Iris pigment epithelial cell (primary cell): ENCODE measurements at places on chromosomes 1 and 21.
A peak's percentile ranks its signal among the peaks of the same experiment; 100 is the strongest.

- no peak for DNase-seq
These were observed 43.5 kb upstream of the ADARB1 start for GRCh38 chr21:45030682-45031570.

DNA sequence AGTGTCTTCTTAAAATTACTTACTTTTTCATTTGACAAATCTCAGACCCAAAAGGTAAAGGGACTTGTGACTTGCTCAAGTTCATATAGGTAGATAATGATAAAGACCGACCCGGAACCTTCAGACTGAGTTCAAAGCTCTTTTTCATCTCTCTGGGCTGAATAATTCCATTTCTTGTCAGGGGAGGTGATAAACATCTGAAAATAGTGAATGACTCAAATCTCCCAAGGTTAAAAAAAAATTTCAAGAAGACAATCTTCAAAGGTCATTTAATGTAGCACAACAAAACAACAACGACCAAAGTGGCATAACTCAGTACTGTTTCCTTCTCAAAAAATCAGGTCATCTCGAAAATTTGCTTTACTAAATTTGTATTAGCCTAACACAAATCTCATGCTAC is 20.6 kb downstream of the LUZP1 start:
- peak; percentile 42 for DNase-seq

- no peak for DNase-seq
These were observed 1.6 kb downstream of the NEGR1 start for GRCh38 chr1:72280711-72281110.

GRCh38 chr1:158020886-158021620 is 27.6 kb downstream of the KIRREL1 start:
- DNase-seq, result no peak

- peak; percentile 90 for DNase-seq
These were observed at the start of gene TRAPPC10 for GRCh38 chr21:44011579-44012473. Gene TRAPPC10, plus strand, starts transcription at chr21:44012309. Its CDS starts 185 bp downstream, at chr21:44012494.

GRCh38 chr1:156136970-156137483 is 16.4 kb upstream of the SEMA4A start:
- no peak for DNase-seq

DNA sequence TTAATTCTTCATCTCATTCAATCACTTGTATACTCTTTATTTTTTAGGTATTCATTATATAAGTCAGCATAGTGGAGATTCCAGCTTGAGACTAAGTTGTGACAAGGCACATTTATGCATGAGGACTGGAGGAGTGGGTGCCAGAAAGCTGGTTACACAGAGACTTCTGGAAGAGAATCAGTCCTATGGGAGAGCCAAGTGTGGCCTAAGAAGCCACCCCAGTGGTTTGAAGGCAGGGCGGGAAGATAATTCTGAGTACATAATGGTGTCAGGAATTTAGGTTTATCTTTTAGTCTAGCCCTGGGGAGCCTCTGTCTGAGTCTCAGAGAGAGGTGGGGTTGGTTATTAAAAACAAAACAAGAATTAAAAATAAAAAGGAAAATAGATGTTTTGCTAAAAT is 83.0 kb downstream of the SPAG17 start:
- no peak for DNase-seq

- DNase-seq, result no peak
These were observed 89.9 kb upstream of the CXADR start for GRCh38 chr21:17422931-17423330.

DNA sequence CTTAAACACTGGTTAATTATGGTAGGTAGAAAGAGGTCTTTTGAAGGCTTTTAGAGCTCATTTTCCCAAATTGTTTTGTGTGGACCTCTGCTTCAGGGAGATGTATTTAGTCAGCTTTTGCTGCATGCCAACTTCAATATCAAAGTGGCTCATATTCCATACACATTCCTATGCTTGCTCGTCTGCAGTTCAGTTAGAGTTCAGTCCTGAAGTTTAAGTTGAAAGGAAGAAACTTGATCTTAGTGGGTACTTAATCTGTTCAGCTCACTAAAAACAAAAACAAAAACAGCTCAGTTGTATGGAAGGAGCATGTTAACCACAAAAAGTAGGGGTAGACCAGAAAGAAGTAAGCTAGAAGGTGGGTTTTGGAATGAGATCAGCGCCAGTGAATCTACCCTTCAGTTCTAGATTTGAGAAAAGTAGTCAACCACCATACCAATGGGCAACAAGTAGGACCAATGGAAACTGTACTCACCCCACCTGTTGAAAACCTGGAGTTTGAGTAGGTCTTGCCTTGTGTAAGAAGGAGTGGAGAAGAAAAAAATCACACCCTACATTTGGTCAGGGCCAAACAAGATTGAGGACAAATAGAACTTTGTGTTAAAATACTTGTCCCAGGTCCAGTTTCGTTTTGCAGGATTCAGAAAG is 58.0 kb downstream of the LEPR start:
- peak; percentile 85 for DNase-seq

DNA sequence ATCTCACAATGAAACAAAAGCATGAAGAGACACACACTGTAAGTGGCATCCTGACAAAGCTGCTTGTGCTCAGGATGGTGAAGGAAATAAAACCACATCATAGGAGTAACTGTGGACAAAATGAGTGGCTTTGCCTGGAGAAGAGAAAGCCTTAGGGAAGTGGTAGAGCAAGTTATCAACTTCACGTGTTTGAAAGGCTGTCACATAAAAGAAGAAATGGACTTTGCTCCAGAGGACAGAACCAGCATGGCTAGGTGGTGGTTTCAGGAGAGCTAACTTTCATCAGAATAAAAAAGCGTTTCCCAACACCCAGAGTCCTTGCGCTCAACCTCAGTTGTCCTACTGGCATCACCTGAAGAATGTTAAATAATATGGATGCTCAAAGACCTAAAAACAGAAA is 139.9 kb downstream of the SETD4 start:
- DNase-seq, result no peak

DNA sequence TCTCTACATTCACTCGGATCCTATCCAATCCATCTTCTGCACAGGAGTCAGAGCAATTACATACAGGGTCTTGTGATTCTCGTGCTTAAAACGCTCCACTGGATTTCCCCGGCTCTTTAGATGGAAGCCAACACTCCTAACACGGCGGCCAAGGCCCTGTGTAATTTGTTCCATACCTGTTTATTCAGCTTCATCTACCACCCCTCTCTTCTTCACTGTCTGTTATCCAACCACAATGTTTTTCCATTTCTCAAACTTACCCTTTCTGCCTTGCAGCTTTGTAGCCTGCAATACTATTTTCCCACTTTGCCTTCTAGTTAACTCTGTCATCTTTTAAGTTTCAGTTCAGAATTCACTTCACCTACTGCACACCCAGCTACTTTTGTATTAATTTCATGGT is 249.6 kb upstream of the USP25 start:
- no peak for DNase-seq

- no peak for DNase-seq
These were observed 90.4 kb downstream of the VPS26C start for GRCh38 chr21:37176716-37177115.

- no peak for DNase-seq
These were observed 7.3 kb upstream of the SEC16B start for GRCh38 chr1:177977141-177977540.

DNA sequence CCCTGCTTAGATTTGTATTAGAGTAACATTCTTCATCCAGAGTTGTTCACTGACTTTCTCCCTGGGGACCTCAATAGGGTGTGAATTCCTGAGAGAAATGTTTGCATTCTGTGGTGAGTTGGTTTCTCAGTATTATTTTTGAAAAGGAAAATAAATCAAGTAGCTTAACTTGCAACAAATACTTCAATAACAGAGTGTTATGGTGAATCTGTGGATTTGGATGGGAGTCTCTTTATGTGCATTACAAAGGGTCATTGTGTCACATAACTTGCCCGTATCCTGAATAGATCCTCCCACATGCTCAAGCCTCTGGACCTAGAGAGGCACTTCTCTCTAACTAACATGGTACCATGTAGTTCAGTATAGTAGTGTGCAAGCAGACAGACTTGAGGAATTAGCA is 68.4 kb upstream of the IPO9 start:
- DNase-seq, result no peak

DNA sequence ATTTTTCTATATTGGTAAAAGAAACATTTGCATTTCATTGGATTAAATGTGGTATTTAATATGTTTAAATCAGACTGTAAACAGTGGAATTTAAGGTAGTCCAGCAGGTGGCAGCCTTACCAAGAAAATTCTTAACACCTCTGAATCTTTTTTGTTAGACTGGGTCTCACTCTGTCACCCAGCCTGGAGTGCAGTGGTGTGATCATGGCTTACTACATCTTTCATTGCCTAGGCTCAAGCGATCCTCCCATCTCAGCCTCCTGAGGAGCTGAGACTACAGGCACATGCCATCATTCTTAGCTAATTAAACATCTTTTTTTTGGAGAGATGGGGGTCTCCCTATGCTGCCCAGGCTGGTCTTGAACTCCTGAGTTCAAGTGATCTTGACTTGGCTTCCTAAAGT is 98.8 kb downstream of the RABGAP1L start:
- peak; percentile 37 for DNase-seq

- DNase-seq, result peak; percentile 89
These were observed 14.0 kb downstream of the ATP5PO start for GRCh38 chr21:33901412-33902288.

- no peak for DNase-seq
These were observed 4.9 kb downstream of the CACHD1 start for GRCh38 chr1:64474665-64475439.

DNA sequence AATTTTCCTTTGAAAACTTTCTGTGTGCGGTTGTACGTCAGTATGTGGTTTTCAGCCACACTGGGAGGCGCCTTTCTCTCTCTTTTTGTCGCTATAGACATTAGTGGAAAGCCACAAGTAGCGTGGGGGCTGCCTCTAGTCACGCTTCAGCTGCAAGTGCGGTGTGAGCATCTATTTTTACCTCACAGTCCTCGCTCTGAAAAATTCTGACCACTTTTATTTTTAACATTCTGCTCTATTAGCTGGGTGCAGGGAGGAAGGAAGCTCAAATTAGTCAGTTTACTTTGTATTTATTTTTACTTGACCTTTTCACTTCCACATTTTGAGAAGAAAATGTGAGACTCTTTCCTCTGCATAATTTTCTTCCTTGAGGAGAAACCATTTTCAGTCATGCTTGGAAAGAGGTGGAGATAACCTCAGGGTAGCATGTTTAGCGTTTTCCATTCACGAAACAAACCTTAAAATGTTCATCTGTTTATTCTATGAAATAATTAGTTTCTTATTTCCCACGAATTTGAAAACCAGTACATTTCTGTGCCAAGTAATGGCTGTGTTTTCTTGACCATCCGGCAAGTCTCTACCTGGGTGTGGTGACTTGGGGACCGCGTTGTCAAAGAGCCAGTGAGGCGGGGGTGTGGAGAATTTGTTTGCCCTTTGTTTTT is 35.6 kb downstream of the ADARB1 start:
- no peak for DNase-seq

GRCh38 chr1:166057650-166058049 is 109.2 kb downstream of the FAM78B start:
- no peak for DNase-seq

DNA sequence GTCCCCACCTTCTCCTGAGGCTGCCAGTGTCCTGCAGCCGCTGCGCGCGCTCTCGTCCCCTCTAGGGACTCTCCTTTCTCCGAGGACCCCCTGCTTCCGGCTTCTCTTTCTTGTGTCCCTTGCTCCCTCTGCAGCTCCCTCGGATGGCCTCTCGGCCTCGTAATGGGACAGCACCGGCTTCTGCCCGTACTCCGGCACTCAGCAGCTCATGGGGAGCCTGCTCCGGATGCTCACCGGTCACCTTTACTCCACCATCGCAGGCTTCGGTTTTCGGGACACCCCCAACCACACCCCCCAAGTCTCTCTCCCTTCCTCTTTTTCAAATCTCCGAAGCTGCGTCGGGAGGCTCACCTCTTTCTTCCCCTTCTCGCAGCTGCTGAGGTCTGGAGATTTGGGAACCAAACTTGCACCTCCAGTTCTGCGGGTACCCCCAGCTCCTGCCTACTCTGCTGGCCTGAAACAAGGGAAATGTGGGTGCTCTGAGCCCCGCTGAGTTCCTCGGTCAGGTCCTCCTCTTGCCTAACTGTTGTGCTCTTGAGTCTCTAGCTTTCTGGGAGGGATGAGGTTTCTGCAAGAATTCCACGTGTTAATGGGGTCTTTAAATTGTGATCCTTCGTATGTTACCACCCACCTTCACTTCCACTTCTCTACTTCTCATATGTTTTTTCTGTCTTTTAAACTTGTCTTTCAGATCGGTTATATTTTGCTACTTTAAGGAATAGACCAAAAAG is 930 bp downstream of the CDC14A start:
- DNase-seq, result no peak

- no peak for DNase-seq
These were observed 101.9 kb downstream of the SLC45A1 start for GRCh38 chr1:8419861-8420260.

- DNase-seq, result no peak
These were observed 3.3 kb downstream of the MGST3 start for GRCh38 chr1:165634154-165634921.

DNA sequence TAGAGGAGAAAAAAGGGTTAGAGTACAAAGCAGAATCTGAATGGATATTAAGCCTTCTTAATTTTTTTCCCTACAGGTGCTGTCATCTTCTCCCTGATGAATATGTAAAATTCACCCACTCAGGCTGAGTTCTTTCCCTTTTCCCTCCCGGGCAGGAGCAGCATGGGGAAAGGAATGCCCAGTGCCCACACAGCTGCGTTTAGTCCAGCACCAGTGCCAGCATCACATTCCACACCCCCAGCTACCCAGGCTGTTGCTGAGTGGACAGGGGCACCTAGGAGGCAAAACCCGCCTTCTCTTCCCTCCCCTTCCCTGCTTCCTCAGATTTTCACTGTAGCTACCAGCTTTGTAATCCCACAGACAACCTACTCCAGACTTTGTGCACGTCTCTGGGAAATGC is 3.4 kb upstream of the CADM3 start:
- DNase-seq, result no peak

DNA sequence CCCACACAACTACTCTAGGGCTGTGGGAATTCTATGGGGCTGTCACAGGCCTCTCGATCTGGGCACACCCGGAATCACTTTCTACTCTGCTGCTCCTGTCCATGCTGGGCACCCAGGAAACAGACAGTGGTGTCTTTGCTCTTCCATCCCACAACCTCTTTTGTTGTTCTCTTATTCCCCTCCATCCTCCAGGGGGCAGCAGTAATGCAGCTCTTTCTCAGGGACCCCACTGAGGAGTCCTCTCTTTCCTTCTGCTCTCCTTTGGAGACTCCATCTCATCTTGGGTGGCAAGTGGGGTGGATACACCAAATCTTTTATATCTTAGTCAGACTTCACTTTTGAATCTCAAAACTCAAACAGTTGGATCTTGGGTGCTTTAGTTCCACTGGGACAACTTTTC is 206.3 kb downstream of the HS2ST1 start:
- no peak for DNase-seq

DNA sequence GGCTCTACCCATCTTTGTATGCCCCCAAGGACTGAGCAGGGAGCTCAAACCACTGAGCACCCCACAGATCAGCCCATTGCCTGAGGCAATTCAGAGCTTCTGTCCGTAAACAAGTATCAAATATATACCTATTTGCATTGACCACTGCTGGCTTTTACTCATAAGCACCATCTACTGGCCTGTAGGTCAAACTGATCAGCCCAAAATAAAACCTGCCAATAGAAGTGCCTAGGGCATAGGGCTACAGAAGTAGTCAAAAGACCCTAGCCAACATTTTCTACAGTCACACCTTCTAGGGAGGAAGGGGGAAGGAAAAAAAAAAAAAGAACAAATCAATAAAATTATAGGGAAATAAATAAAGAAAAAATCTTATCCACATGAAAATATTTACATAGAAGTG is 5.3 kb upstream of the LCE3D start:
- DNase-seq, result no peak
